ENCODE measurements at places on chromosomes 1 and 21.

GRCh38 chr1:119635811-119636390 lies 12.2 kb downstream of the ZNF697 start:
- peak; percentile 32 for DNase-seq

GRCh38 chr1:115466433-115466832 lies 128.4 kb upstream of the NGF start:
- DNase-seq, result peak; percentile 34

GRCh38 chr21:39675590-39675989 lies 62.9 kb downstream of the B3GALT5 start:
- DNase-seq, result no peak

DNA sequence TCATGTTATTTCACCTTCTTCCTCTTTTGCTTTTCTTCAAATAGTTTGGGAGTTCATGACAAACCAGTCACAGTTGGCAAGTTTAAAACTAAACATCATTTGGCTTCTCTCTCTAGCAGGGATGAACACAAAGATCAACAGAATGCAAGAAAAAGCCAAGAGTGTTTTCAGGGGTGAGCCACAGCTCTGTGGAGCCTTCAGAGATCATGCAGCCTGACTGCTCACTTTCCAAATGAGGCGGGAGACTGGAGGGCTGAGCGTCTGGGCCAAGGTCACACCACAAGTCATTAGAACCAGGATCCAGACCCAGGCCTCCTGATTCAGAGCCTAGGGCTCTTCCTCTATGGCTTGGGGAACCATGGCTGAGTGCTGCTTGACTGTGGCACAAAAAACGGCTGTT lies 2.7 kb downstream of the DPT start:
- no peak for DNase-seq

- DNase-seq, result no peak
Observed at GRCh38 chr1:167022384-167022783, 33.3 kb downstream of the MAEL start.

- DNase-seq, result no peak
Observed at GRCh38 chr1:51871351-51871975, 7.1 kb downstream of the NRDC start.

DNA sequence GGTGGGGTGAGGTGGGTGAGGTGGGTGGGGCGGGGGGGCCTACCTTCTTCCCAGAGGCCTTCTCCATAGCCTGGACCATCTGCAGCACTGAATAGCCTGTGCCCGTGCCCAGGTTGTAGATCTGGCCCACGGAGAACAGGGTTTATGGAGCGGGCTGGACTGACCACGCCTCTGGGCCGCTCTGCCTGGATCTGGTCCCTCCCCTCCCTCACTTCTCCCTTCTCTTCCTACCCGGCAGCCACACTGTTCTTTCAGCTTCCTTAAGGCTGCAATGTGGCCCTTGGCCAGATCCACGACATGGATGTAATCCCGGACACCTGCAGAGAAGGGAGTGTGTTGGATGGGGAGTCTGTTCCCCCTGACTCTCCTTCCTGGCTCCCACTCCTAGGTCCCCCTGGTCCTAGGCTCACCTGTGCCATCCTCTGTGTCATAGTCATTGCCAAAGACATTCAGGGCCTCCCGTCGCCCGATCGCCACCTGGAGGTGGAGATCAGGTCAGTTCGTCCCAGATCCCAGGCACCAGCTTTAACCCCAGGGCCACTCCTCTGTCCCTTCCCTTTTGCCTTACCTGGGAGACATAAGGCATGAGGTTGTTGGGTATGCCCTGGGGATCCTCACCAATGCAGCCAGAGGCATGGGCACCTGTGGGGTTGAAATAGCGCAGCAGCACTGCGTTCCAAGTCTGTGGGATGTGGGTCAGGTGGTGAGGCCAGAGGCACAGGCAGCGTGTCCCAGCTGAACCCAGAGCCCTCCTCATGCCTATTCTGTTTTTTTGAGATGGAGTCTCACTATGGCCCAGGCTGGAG lies 3.9 kb downstream of the GALE start:
- no peak for DNase-seq

GRCh38 chr1:14881775-14882672 lies 271.5 kb upstream of the TMEM51 start:
- no peak for DNase-seq

DNA sequence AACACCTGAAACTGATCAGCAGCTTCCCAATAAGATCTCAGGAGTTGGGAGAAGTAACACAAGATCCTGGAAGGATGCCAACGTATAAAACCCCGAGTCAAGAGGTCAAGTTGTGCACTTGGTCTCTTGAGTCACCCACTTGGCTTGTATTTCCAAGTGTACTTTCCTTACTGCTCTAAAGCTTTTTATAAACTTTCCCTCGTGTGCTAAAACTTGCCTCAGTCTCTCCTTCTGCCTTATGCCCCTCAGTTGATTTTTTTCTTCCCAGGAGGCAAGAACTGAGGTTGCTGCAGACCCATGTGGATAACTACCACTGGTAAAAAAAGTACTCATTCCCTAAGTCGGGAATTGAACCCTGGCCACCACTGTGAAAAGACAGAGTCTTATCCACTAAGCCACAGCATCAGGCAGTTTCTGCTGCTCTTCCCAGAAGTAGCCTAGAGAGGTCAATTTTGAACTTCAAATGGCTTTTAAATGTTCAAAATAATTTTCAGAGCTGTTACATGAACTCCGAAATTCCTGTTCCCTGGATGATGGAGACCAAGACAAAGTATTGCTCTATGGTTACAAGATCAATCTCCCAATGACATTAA lies 28.9 kb downstream of the ITLN2 start:
- no peak for DNase-seq

DNA sequence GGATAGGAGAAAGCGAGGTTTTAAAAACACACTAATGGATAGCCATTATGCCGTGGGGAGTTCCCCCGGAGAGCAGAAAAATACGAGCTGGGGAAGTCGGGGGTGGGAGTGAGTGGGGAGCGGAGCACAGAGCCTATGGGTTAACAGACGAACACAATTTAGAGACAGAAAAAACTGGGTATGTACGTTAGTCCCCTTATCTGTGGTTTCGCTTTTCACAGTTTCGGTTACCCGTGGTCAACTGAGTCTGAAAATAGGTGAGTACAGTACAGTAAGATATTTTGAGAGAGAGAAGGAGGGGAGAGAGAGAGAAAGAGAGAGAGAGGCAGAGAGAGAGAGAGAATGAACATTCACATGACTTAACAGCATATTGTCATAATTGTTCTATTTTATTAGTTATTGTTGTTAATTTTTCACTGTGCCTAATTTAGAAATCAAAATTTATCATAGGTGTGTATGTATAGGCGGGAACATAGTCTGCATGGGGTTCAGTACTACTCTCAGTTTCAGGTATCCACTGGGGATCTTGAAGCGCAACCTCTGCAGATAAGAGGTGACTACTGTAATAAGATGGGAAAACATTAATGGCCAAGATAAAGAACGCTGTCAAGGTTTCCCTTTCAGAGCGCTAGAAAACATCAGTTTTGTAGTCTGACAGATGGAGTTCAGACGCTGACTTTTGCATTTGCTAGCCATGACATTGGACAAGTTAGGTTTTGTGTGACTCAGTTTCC lies 125.6 kb upstream of the LMO4 start:
- DNase-seq, result no peak

DNA sequence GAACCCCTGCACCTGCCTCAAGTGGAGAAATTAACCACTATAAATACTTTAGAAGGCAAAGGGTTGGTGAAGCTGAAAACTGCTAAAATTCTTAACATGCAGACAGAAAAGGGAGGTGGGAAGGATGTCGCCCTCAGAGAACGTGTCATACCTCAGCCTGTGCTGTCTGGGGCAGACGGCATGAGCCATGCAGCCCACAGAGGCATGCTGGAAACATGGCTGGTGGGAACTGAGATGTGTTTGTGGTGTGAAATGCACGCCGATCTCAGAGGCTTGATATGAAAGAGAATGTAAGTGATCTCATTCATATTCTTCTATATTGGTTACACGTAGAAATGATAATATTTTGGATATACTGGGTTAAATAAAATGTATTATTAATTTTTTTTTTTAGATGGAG lies 16.3 kb downstream of the AGPAT3 start:
- no peak for DNase-seq

- DNase-seq, result no peak
Observed at GRCh38 chr1:28482138-28482537, 23.7 kb upstream of the RCC1 start.

GRCh38 chr1:88847643-88848042 lies 43.7 kb downstream of the GTF2B start:
- DNase-seq, result no peak

- DNase-seq, result no peak
Observed at GRCh38 chr1:77468257-77468948, 186.6 kb downstream of the AK5 start.

GRCh38 chr1:62716397-62716796 lies 28.2 kb upstream of the DOCK7 start:
- no peak for DNase-seq

DNA sequence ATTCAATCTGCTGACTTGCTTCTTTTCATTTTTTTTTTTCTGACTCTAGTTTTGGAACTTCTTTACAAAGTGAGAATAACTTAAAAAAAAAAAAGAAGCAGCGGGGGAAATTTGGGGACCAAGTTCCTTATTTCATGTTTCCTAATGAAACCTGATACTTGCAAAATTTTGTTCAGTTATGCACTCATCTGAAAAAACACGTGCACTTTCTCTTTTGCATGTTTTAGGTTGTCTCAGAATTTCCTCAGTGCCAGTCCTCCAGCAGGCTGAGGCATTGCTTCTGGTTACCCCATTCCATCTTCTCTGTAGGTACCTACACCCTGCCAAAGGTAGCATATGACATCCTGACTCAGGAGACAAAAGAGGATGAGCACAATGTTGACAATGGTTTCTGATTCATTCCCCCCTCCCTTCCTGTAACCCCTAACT lies 299.7 kb downstream of the GRIK1 start:
- peak; percentile 1 for DNase-seq

DNA sequence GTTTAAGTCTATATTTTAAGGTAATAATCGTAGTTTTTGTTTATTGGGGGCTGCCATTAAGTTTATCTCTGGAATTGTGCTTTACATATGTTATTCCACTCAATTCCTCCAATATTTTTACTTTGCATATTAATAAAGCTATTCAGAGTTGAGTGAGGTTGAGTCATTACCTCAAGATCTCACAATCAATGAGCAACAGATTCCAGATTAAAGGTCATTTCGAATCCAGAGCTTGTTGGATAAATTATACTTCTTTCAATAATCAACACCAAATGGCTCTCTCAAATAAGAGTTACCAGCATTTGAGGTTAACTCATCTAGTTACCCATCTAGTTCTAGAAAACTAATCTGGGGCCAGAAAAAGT lies 16.7 kb downstream of the RGS4 start:
- peak; percentile 75 for DNase-seq

DNA sequence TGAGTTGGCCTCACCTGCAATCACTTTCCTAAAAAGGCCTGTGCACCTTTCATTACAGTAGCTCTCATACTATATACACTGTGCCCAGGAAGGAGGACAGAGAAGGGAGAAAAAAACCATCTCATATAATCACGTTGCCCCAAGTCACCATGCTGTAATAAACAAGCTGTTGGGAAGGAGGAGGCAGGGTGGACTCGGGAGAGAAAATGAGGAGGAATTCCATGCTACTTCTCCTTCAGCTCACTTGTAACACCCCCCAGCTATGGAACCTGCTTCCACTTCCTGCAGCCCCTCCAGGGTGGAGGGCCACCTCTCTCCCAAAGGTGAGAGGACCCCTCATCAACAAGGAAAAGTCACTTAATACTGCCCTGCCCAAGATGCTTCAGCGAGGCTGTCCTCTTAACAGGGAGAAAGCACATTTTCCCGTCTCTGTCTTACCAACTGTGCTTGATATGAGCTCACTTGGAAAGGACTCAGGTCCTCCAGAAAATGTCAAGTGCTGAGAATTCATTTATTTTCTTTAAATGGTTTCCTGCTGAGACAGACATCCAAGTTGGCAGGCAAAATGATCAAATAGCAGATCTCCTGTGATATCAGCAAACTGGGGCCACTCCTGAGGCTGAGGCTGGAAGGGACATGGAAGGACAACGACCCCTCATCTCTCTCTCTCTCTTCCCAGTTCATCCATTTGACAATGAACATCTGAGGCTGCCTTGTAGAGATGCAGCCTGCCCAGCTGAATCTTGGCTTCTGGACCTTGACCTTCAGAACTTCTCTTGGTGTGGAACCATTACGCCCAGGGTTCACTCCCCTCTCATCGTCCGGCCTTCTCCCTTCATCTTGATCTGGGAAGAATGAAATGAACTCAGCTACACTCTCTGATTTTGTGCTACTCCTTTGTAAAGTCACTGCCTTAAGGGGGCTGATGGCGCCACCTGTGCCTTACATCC lies 54.0 kb downstream of the CAPN9 start:
- no peak for DNase-seq

DNA sequence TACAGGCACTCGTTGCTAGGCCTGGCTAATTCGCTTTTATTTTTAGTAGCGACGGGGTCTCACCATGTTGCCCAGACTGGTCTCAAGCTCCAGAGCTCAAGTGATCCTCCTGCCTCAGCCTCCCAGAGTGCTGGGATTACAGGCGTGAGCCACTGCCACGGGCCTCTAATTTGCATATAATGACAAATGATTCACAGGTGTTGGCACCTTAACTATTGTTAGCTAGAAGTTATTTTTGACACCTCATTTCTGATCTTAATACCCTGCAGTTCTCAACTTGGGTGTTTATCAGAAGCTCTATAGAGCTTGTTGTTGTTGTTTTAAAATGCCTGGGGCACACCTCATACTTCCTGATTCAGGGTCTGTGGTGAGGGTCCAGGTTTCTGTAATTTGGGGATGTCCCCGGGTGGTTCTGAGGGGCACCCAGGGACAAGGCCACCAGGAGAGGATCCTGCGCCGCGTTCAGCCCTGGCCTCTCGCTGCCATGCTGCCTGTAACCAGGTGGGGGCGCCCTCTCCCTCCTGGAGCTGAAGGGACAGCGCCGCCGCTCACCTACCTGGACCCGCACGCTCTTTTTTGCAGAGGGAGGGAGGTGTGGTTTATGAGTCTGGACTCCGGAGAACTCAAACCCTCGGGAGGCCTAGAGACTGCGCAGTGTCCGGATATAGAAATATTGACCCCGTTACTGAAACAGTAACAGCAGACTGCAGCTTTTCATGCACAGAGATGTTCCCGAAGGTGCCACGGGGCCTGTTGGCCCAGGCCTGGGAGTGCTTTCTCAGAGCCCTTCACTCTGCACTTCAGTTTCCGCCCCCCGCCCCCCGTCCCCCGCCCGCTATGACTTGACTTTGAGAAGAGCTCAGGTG lies 23.0 kb upstream of the NEK2 start:
- peak; percentile 50 for DNase-seq

DNA sequence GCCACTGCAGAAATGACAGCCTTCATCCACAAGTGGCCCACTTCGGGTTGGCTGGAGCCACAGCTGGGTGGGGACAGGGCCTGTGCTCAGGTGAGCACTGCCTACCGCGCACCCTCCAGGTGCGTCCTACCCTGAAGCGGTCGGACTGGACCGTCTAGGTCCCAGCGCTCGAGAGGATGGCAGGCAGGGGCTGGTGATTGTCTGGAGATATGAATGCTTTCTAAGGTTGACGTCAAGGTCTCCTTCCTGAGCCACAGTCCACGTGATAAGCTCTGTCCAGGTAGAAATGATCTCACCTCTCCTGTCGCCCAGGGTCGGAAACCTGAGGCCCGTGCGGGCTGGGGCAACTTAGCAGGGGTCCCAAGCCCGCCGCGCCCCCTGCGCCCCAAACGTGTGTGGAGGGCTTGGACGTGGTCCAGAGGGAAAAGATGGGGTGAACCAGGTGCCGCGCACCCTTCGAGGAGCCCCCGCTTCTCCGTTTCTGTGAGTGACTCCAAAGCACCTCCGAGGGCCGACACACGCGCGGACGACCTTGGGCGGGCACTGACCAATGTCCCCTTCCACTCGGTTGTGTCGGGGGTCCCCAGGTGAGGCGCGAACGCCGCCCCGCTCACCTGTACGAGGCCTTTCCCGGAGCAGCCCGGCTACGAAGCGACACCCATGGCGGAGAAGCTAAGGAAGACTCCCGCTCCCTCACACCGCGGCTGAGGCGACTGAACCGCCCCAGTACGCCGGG lies 853 bp upstream of the DOP1B start:
- DNase-seq, result no peak
